ENCODE measurements at places on chromosomes 16 and 17.

DNA sequence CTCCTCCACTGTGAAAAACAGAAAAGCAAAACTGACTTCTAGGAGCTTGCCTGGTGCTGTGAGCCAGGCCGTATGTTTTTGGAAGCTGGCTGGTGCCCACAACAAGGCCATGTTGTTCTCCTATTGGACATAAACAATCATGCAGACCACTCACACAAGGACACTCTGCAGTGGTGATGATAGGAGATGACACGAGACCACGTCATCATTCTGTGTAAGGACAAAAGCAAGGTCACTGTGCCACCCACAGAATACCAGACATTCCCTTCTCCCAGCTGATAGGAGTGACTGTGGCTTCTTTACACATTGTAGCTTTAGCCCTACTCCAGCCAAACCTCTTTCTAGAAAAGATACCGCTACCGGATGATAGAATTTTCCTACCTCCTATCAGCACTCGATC lies 47.7 kb upstream of the LCMT1 start:
- DNase-seq: no peak

- no peak for DNase-seq
Observed at GRCh38 chr16:15970743-15971439, 21.5 kb downstream of the ABCC1 start.

GRCh38 chr16:25023556-25023955 lies 8.4 kb upstream of the ARHGAP17 start:
- no peak for DNase-seq

DNA sequence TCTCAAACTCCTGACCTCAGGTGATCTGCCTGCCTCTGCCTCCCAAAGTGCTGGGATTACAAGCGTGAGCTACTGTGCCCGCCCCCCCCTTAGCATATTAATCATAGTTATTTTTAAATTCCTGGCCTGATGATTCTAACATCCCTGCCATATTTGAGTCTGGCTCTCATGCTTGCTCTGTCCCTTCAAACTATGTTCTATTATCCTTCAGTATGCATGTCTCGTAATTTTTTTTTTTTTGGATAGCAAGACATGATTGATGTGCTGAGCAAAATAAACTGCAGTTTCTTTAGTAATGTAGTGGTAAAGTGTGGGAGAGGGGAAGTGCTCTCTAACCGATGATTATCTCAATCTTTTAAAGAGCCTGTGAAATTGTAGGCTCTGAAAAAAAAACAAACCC lies 34.3 kb upstream of the TMEM92 start:
- peak; percentile 17 for DNase-seq

GRCh38 chr17:5429191-5429887 lies 9.4 kb downstream of the RPAIN start:
- no peak for DNase-seq

GRCh38 chr16:67087291-67087690 lies 22.4 kb upstream of the PHAF1 start:
- no peak for DNase-seq

DNA sequence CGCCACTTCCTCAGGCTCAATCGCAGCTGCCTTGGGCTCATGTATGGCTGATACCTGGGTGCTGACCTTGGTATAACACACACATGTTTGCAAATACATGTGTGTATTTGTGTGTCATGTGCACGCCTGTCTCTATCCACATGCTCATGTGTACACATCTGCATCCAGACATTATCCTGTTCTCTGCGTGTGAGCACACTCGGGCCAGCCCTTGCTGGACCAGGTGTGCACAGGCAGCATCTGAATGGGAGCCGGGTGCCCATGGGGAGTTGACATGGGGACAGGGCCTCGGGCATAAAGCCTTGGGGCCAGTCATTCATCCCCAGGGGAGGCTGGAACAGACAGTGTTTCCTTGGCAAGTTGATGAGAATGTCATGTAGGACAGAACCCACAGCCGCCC lies 29.1 kb upstream of the CRHR1 start:
- no peak for DNase-seq

DNA sequence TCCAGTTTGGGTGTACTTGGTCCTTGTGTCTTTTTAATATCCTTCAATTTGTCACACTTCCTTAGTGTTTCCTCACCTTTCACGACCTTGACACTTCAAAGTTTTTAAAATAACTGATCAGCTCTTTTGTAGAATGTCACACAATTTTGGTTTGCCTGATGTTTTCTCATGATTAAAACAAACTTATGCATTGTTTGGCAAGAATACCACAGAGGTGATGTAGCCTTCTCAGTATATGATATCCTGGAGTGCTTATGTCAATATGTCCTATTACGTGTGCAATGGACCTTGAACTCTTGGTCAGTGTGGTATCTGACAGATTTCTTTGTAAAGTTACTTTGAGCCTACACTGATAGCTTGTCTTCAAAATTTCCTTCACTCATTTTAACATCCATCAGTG lies 297.4 kb downstream of the CNTNAP4 start:
- DNase-seq: no peak

GRCh38 chr16:56102183-56102686 lies 89.1 kb upstream of the GNAO1 start:
- DNase-seq: no peak

- no peak for DNase-seq
Observed at GRCh38 chr16:68179855-68180254, 56.1 kb downstream of the ESRP2 start.

DNA sequence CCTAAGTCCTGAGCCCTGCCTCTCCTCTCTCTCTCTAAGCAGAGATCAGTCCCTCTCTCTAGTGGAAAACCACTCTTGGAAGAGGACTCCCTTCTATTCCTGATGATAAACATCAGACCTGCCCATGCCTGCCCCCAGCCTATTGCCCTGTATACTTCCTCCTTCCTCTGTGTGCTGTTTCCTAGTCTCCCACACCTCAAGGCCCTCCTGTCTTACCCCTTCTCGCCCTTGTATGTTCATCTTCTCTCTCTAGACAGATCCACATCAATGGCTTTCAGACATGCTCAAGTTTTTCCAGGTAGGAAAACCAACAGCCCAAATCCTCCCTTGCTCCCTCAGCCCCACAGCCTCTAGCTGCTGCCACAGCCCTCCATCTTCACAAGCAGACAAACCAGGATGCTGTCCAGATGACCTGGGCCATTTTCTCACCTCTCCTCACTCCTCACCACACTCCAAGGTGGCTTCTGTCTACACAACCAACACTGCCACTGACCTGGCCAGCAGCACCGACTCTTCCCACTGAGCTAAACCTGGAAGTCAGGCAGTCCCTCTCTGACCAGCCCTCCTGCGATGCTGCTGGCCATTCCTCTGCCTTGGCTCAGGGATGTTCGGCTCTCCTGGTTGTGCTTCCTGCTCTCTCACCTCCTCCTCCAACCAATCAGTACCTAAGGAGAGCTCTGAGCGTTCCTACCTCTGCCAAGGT lies 36.3 kb downstream of the MARF1 start:
- DNase-seq: no peak

DNA sequence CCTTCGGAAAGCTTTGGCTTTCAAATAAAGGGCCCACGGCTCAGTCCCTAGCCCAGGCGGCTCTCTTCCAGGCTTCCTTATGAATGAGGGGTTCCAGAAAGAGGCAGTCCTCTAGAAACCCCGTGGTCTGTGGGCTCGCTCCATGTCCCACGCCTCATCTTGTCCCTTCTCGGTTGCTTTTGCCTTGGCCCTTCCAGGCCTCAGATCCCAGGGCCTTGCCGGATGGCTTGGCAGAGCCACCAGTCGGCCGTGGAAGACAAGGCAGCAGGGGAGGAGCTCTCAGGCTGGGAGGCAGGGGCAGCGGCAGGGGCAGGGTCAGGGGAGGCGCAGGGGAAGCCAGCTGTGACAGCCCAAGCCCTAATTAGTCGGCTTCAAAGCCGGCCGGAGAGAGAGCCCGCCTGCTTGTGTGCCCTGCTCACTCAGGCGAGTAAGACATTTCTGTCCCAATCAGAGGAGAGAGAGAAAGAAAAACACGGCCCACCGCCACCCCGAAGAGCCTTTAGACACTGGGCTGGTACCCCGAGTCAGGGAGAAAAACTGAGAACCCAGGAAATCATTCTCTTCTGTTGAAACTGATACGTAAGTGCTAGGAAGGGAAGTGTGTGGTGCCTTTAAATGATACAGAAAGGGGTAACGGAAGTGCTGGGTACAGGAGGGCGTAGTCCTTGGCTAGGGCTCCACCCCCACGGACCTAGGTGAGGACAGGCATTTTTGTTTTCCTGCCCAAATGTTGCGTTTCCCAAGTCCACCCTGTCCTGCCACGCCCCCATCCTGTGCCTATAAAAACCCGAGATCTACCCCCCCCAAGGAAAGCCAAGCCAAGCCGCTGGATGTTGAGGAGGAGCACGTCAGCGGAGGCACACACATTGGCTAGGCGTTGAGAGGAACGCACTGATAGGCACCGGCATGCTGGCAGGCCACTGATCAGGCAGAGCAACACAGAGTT lies 27.8 kb upstream of the MEIOC start:
- DNase-seq: no peak

DNA sequence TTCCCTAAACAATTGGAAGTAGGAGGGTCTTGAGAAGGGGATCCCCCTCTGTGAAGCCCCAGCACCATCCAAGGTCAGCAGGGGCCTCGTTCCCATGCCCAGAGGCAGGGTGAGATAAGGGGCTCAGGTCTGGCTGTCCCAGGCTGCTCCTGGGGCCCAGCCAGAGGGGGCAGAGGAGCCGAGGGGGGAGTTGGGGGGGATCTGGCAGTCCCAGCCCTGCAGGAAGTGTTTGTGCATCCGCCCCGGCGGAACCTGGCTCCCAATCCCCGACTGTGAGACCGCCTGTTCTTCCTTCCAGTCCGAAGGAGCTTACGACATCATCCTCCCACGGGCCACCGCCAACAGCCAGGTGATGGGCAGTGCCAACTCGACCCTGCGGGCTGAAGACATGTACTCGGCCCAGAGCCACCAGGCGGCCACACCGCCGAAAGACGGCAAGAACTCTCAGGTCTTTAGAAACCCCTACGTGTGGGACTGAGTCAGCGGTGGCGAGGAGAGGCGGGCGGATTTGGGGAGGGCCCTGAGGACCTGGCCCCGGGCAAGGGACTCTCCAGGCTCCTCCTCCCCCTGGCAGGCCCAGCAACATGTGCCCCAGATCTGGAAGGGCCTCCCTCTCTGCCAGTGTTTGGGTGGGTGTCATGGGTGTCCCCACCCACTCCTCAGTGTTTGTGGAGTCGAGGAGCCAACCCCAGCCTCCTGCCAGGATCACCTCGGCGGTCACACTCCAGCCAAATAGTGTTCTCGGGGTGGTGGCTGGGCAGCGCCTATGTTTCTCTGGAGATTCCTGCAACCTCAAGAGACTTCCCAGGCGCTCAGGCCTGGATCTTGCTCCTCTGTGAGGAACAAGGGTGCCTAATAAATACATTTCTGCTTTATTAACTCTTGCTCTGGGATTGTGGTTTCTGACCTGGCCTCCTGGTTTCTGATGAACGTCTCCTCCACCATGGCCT lies 14.9 kb downstream of the GPRC5C start:
- DNase-seq: no peak

DNA sequence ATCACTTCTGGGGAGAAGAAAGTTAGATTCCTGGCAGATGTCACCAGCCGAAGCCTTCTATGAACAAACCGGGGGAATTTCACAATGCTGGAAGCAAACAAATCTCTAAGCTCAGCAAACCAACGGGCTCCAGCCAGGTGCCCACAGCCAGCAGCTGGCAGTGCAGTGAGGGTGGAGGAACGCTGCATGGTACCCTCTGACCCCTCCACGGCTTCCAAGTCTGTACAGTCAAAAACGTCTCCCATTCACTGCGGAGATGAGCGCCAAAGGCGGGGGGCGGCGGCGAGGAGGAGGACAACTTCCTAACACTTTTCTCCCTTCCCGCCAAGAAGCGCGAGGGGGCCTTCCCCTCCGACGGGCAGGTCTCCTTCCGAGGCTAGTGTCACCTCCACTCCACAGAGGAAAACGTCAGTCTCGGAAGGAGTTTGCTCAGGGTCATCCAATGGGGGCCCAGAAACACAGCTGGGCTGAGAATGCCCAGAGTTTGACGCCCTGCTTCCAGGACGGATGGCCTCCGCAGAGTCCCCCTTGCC lies 924 bp downstream of the ZNF598 start:
- DNase-seq: no peak

- DNase-seq: no peak
Observed at GRCh38 chr17:37802061-37802595, 57.3 kb upstream of the HNF1B start.

DNA sequence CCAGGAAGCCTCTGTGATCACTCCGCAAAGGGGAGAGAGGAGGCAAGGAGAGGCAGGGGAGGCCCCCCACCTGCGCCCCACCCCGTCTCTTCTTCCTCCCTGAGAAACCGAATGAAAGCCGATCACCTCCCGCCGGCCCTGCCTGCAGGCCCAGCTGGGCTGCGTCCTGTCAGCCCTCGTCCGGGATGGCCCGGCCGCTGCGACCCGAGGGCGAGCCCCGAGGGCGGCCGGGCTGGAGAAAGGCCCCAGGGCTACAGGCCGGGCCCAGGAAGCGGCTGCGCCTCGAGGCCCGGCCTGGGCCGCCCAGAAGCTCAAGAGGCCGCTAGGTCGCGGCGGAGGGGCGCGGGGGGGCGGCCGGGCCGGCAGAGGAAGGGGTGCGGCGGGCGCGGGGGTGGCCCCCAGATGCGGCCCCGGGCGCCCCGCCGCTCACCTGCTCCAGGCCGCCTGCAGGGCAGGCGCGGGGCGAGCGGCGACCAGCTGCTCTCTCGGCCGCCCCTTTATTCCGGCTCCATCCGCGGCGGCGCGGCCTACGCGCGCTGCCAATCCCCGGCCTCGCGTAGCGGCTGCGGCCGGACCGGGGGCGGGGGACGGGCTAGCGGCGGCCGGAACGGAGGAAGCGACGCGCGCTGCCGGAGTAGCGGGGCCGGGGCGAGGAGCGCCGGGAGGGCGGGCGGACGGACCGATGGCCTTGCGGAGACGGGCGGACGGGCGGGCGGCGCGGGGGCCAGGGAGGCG lies at the start of gene ZNF319:
Gene ZNF319 (minus strand): TSS at position 702 of the 735 bp plus-strand sequence. CDS start 2,407 bp downstream, outside the sequence.
- no peak for DNase-seq
